ENCODE measurements at places on chromosomes 12 and 14.

GRCh38 chr14:25150401-25150800 lies 100.5 kb upstream of the STXBP6 start:
- no peak for DNase-seq

DNA sequence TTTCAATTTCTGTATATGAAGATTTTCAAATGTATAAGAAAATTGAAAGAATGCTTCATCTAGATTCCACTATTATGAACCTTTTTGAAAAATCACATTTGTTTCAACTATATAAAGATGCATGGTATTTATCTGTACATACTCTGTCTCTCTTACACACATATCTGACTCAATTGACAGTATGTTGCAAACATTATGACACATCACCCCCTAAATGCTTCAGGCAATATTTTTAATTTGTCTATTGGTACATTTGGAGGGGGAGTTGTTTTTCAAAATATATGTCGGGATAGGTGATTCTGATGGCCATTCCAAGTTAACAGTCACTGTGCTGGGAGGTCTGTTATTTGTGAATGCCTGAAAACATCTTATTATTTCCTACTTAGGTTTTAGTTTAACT lies 14.4 kb downstream of the PCNX1 start:
- no peak for DNase-seq

DNA sequence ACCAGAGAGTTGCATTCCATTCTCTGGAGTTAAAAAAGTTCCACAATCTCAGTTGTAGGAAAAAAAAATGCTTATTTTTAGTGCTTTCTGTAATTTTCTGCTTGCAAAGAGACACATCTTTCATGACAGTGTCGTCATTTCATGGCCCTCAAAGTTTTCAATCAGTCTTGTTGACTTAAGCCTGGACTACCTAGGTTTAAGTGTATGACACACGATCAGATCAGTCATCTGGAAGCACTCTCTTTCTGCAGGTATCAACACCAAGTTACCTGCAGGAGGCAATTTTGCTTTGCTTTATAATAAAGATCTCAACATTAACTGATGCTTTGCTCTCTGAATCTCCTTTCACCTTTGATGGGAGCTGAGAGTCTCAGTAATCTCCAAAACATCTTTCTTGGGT lies 251.6 kb downstream of the BCAT1 start:
- no peak for DNase-seq

- DNase-seq, result no peak
Observed at GRCh38 chr12:58764100-58764953, 156.0 kb downstream of the LRIG3 start.

- no peak for DNase-seq
Observed at GRCh38 chr12:104673696-104674482, 217.1 kb downstream of the CHST11 start.

- DNase-seq, result no peak
Observed at GRCh38 chr14:79331830-79332229, 879.5 kb downstream of the DIO2 start.

- no peak for DNase-seq
Observed at GRCh38 chr12:1829306-1829900, 9.0 kb downstream of the LRTM2 start.

GRCh38 chr12:104427547-104427938 lies 29.2 kb upstream of the CHST11 start:
- no peak for DNase-seq

GRCh38 chr12:39671898-39672875 lies 52.6 kb upstream of the ABCD2 start:
- no peak for DNase-seq

- no peak for DNase-seq
Observed at GRCh38 chr14:65187421-65188049, 85.2 kb upstream of the MAX start.

DNA sequence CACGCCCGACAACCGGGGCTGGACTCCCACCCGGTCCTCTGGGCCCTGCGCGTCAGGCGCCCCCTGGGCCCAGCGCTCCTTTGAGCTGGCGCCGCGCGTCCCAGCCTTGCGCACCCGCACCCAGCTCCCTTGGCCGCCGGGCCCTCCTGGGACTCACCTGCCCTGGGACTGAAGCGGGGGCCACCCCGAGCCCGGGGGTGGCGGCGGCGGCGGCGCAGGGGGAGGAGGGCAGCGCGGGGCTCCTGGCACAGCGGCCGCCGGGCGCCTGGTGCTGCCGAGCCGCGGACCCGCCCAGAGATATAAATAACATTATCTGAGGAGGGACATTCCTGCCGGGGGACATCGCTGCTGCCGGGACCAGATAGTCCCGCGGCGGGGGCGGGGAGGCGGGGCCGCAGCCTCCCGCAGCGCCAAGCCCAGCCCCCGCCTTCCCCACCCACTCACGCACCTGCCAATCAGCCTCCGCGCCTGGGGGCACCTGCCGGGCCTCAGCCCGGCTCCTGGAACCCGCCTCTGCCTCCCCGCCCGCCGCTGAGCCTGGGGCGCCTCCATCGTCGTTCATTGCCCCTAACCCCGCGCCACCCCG lies at the start of gene SPTB:
Gene SPTB, minus strand, starts transcription at position 273 of the 586 bp plus-strand sequence. CDS start 56,813 bp downstream, outside the sequence.
- DNase-seq, result peak; percentile 19

Data from activated CD8-positive, alpha-beta memory T cell treated with anti-CD3 and anti-CD28 coated beads for 1 hour (primary cell).